ENCODE measurements at places on chromosomes 6 and 20. TPM values are rescaled to one million over a fixed set of nuclear protein-coding genes. Genes with fewer than 3 reads are reported as not detected.

ID4 gene
- total RNA-seq = 7.7 TPM

USP49 gene
- 3.0 TPM for total RNA-seq

TNFRSF6B gene
- 3.1 TPM for total RNA-seq

KIAA1586 gene
- total RNA-seq = 7.9 TPM

RIN2 gene
- total RNA-seq = 38.9 TPM

ADGB gene
- total RNA-seq = not detected

DLK2 gene
- not detected for total RNA-seq

DEFB132 gene
- total RNA-seq = not detected

FNDC1 gene
- 1.7 TPM for total RNA-seq

TAF8 gene
- 12.9 TPM for total RNA-seq

SMOC2 gene
- 1.5 TPM for total RNA-seq

OOEP gene
- total RNA-seq = not detected

MAS1 gene
- total RNA-seq = 0.05 TPM

CRISP1 gene
- not detected for total RNA-seq

BPI gene
- total RNA-seq = not detected

HLA-DPA1 gene
- total RNA-seq = 2.8 TPM

ANGPT4 gene
- total RNA-seq = 0.05 TPM

ETV7 gene
- 1.6 TPM for total RNA-seq

LST1 gene
- total RNA-seq = not detected

NRN1 gene
- 0.10 TPM for total RNA-seq

SFTA2 gene
- not detected for total RNA-seq

SALL4 gene
- not detected for total RNA-seq

DLGAP4 gene
- 32.3 TPM for total RNA-seq

NEURL2 gene
- 5.3 TPM for total RNA-seq

PRSS35 gene
- 0.56 TPM for total RNA-seq

TUBB2B gene
- total RNA-seq = not detected

GPLD1 gene
- 0.44 TPM for total RNA-seq

VARS1 gene
- total RNA-seq = 54.7 TPM

BPIFB2 gene
- not detected for total RNA-seq

NHSL1 gene
- total RNA-seq = 10.8 TPM

FILIP1 gene
- 1.1 TPM for total RNA-seq

VGLL2 gene
- total RNA-seq = not detected

HRH3 gene
- total RNA-seq = not detected

CTCFL gene
- total RNA-seq = not detected

CDSN gene
- not detected for total RNA-seq

MUC21 gene
- not detected for total RNA-seq

PNLDC1 gene
- 0.81 TPM for total RNA-seq

PPP1R3G gene
- total RNA-seq = 2.6 TPM

KCNB1 gene
- 0.94 TPM for total RNA-seq

TRIM31 gene
- total RNA-seq = not detected

OCSTAMP gene
- total RNA-seq = not detected

CASS4 gene
- 4.0 TPM for total RNA-seq

MUC22 gene
- total RNA-seq = not detected

MAP7 gene
- total RNA-seq = 0.10 TPM

FRK gene
- total RNA-seq = 1.4 TPM

POM121L2 gene
- not detected for total RNA-seq

KIF25 gene
- not detected for total RNA-seq

ADGRF4 gene
- total RNA-seq = 0.94 TPM

OR2H2 gene
- total RNA-seq = not detected

HSPA1A gene
- 93.9 TPM for total RNA-seq

SAMD3 gene
- total RNA-seq = not detected

CHRNA4 gene
- 0.05 TPM for total RNA-seq

COX4I2 gene
- not detected for total RNA-seq

CCN5 gene
- total RNA-seq = 25.1 TPM

TASP1 gene
- total RNA-seq = 5.8 TPM
